ENCODE measurements at places on chromosomes 16 and 17. TPM values are rescaled to one million over a fixed set of nuclear protein-coding genes. Genes with fewer than 3 reads are reported as not detected.

Gene TSPOAP1
- total RNA-seq: 6.1 TPM

GRCh38 chr16:13438064-13438463 lies 481.9 kb upstream of the ERCC4 start:
- DNase-seq: no peak

DNA sequence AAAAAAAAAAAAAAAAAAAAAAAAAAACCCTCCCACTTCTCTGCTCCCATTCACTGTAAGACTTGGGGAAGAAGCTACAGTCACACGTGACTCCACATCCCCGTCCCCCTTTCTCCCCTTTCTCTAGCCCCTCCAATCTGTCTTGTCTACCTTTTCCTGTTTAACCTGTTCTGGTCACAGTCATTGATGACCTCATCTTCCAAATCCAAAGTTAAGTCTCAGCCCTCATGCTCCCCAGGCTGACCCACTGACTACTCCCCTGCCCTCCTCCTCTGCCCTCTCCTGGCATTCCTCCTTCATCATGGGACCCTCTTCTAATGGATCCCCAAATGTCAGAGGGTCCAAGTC lies 1.6 kb upstream of the CDH5 start:
- DNase-seq: no peak

- DNase-seq: no peak
Measured at GRCh38 chr16:3597676-3598075, 13.7 kb downstream of the SLX4 start.

DNA sequence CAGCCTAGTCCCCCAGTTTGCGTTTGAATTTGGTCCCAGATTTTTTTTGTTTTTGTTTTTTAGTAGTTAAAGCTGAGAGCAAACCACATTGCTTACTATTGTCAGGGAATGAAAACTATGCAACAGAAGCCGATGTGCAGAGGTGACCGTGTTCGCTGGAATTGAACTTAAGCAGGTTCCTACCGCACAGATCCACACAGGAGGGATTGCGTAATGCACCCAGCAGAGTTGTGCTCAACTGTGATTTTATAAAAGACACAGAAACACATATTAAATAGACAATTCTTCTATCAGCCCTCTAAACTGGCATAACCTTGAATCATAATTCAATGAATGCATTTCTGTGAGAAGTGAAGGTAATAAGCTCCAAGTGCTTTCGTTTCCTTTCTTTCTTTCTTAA lies 443.0 kb downstream of the WWOX start:
- DNase-seq: no peak

DNA sequence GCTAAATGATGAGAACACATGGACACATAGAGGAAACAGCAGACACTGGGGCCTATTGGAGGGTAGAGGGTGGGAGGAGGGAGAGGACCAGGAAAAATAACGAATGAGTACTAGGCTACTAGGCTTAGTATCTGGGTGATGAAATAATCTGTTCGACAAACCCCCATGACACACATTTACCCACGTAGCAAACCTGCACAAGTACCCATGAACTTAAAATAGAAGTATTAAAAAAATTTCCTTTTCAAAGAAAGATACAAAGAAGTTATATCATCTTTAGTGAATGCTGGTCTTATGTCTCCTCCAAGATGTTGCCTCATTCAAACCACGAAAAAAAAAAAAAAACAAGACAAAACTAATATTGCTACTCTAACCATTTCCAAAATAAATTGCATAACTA lies 31.7 kb downstream of the MBTD1 start:
- peak; percentile 19 for DNase-seq

DNA sequence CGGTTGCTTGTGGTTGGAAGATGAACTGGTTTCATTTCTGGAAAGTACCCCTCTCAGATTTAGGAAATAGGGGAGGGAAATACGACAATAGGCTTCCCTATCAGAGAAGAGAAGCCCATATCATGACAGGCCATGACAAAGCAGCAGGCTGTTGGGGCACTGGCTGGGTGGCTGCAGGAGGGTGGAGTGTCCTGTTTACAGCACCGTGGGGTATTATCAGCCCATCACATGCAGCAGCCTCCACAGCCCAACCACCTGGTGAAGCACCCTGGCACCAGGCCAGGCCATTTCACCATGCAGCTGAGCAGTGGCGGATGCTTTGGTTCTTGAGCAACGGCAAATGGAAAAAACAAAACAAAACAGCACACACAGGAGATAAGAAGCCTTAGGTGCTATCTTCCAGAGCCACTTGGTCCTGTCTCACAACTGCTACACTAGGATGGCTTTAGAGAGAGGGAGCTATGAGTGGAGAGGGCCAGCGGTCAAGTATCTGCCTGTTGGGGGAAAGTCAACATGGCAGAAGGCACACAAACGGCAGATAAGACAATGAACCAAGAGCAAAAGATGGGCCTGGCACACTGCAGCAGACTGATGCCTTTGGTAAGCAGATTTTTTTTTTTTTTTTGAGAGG lies 24.2 kb downstream of the FAM117A start:
- DNase-seq: peak; percentile 25

Gene SLC5A10
- 0.87 TPM for total RNA-seq
